Adrenal gland (tissue), 19 donors: ENCODE measurements at places on chromosomes 6 and 20. TPM values are rescaled to one million over a fixed set of nuclear protein-coding genes. Genes with fewer than 3 reads are reported as not detected.

- no peaks in the 10 kb centered on the region for H3K36me3 ChIP-seq
- no peak overlapping the region for H3K27ac ChIP-seq
- H3K4me1 ChIP-seq = no peaks in the 10 kb centered on the region
- DNase-seq = no peak
- H3K27me3 ChIP-seq = peaks cover 4% of the 10 kb centered on the region
Observed at GRCh38 chr6:31113861-31114540, 599 bp upstream of the PSORS1C1 start.

GRCh38 chr6:39439342-39440038, 117.0 kb upstream of the KCNK16 start:
- no peaks in the 10 kb centered on the region for H3K27me3 ChIP-seq
- no peak overlapping the region for H3K4me3 ChIP-seq
- H3K36me3 ChIP-seq = no peaks in the 10 kb centered on the region

GDAP1L1 gene
- 0.93 TPM for total RNA-seq

- H3K27me3 ChIP-seq = no peaks in the 10 kb centered on the region
- no peak overlapping the region for H3K4me3 ChIP-seq
- no peaks in the 10 kb centered on the region for H3K4me1 ChIP-seq
Observed at GRCh38 chr6:6411115-6411514, 90.7 kb upstream of the F13A1 start.

DNA sequence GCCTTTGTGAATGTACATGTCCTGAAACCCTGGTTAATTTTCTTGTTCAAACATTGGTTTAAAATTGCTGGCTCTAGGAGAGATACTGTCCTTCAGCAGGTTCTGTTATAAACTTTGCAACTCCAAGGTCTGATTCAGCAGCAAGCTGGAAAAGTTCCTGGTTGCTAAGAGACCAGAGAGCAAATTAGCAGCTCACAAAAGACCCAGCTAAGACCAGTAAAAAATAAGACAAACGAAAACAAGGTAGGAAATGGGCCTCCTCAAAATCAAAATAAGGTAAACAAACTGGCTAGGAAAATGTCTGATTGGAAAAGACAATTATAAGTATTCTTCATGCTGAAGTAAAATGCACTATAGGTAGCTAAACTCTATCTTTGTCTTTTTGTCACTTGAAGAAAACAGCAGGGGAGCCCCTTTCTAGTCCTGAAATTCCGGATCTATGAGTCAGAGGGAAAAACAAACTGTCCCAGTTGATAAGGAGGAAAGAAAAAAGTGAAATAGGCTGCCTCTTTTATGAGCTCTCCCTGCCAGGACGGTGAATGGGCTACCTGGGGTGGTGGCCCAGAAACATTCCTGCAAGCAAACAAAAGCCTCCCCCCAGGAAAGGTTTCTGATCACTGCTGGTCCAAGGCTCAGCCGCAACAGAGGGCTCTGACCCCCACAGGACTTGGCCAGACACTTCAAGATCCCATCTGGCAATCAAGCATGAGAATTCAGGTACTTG, 41.6 kb downstream of the UNC5CL start:
- no peaks in the 10 kb centered on the region for H3K36me3 ChIP-seq
- peak overlapping the region; percentile 58 for H3K27ac ChIP-seq
- DNase-seq = peak; percentile 53

GTSF1L gene
- not detected for total RNA-seq

MATN4 gene
- total RNA-seq = not detected

TRIM15 gene
- not detected for total RNA-seq
